ENCODE measurements at places on chromosomes 4 and X.

DNA sequence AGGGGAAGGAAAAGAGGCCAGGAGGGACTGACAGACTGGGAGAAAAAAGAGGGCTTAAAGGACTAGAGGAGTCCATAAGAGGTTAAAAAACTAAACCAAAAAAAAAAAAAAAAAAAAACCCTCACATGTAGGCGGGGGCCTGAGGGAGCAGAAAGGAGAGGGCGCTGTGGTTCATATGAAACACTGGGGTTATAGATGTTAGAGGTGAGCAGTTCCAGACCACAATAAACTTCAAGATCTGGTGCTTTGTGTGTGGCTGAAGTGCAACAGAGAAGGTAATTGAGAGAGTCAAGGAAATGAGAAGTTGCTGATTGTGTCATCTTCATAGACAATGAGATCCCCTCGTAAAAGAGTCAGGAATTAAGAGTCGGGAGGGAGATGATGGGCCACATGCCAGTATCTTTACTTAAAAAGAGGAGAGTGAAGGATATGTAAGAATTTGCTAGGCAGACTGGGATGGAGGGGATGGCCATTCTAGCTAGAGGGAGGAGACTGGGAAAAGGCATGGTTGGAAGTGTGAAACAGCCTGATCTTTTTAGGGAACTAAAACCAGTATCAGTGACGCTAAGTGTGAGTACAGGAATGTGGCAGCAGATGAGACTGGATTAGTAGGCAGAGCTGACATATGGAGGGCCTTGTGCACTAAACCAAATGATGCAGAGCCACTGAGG lies 18.4 kb upstream of the OGT start:
- no peak for DNase-seq

DNA sequence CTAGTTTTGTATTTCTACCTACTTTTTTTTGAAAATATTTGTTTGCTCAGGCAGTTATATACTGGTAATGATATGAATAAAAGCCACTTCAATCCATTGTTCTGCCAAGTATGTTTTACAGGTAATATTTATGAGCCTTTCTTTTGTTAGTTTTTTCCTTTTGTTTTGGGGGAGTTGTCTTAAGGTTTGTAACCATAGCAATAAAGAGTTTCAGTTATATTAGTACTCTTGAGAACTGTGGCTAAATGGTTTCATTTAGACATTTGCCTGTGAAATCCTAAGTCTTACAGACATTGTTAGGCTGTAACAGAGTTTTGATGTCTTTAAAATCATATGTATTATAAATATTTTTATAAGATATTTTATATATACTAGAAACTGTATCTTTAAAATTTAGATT lies 150.1 kb downstream of the DIPK2B start:
- no peak for DNase-seq

DNA sequence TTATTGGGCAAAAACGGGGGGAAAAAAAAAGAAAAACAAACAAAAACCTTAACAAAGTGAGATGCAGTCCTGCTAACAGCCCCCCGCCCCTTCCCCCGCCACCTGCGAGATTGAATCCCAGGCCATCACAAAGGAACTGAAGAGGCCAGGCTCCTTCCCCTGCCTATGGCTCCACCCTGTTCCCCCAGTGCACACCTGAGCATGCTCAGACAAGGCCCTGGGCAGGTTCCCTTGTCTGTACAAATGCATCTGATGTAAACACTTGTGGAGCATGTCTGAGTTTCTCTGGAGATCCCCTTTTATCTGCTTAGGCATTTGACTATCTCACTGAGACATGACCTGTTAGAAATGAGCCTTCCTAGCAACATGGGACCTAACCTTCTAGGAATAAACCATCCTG lies 983.7 kb upstream of the PABPC4L start:
- no peak for DNase-seq

GRCh38 chr4:102129810-102130209 lies 215.5 kb downstream of the SLC39A8 start:
- DNase-seq, result no peak

- no peak for DNase-seq
Measured at GRCh38 chr4:6727943-6728250, 11.9 kb downstream of the BLOC1S4 start.

- DNase-seq, result no peak
Measured at GRCh38 chr4:1330761-1331590, 16.0 kb upstream of the UVSSA start.

- DNase-seq, result no peak
Measured at GRCh38 chr4:4829837-4830236, 29.6 kb upstream of the MSX1 start.

Measured in fibroblast of skin of left quadriceps (primary cell).